ENCODE measurements at places on chromosomes 11 and 22.
A peak's percentile ranks its signal among the peaks of the same experiment; 100 is the strongest.

DNA sequence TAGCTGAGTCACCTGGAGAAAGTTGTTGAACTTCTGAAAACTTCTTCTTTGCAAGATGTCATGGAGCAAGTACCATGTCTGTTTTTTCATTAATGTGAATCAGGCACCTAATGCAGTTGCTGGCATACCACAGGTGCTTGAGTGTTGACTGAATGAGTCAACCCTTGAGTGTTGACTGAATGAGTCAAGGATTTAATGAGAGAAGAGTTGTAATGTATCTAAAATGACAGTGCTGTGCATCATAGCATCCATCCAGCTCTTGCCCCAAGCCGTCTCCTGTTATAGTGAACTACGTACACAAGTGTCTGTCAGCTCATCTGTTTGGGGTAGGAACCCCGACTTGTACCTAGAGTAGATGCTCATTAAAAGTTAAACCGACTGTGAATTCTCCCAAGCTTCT is 93.1 kb downstream of the CWC15 start:
- no peak for DNase-seq

GRCh38 chr11:18075444-18075843 is 29.4 kb upstream of the TPH1 start:
- no peak for DNase-seq

- no peak for DNase-seq
Observed at GRCh38 chr11:46234311-46234710, 43.2 kb upstream of the CREB3L1 start.

GRCh38 chr11:115502636-115503082 is 1.6 kb downstream of the CADM1 start:
- no peak for DNase-seq

GRCh38 chr11:64745521-64746328 is 1.8 kb upstream of the RASGRP2 start:
- peak; percentile 77 for DNase-seq
